WTC11 (cell line): ENCODE measurements at places on chromosomes 6 and 20. TPM values are rescaled to one million over a fixed set of nuclear protein-coding genes. Genes with fewer than 3 reads are reported as not detected.
A peak's percentile ranks its signal among the peaks of the same experiment; 100 is the strongest.

GFOD1 gene
- 5.2 to 8.5 TPM (median 5.8 TPM) in 3 replicates for total RNA-seq

LAMA2 gene
- 5.6 to 6.6 TPM (median 6.4 TPM) in 3 replicates for total RNA-seq

HLA-DOB gene
- 0.15 to 0.55 TPM (median 0.46 TPM) in 3 replicates for total RNA-seq

DNA sequence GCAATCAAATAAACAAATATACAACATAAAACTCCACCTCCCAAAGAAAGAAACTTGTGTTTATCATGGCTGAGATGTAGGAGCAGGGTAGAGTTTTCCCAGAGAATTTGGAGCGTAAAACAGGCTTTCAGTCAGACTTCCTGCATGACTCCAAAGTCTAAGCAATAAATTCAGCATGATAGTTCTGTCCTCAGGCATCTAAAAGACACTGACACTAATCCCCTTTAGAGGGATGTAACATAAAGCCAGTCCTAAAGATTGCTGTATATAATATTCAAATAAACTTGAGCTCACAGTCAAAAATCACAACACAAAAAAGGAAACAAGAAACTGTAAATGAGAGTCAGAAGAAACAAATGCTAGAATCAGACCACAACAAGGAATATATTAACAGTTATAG lies 234.4 kb downstream of the CENPW start:
- no peak for DNase-seq

- no peak for DNase-seq
These were observed 16.0 kb downstream of the TCFL5 start for GRCh38 chr20:62845416-62846160.

GRCh38 chr6:117232196-117232595 lies 33.2 kb upstream of the VGLL2 start:
- DNase-seq = no peak

- no peak for DNase-seq
These were observed 30.7 kb downstream of the ADGRG6 start for GRCh38 chr6:142332393-142333098.

DNA sequence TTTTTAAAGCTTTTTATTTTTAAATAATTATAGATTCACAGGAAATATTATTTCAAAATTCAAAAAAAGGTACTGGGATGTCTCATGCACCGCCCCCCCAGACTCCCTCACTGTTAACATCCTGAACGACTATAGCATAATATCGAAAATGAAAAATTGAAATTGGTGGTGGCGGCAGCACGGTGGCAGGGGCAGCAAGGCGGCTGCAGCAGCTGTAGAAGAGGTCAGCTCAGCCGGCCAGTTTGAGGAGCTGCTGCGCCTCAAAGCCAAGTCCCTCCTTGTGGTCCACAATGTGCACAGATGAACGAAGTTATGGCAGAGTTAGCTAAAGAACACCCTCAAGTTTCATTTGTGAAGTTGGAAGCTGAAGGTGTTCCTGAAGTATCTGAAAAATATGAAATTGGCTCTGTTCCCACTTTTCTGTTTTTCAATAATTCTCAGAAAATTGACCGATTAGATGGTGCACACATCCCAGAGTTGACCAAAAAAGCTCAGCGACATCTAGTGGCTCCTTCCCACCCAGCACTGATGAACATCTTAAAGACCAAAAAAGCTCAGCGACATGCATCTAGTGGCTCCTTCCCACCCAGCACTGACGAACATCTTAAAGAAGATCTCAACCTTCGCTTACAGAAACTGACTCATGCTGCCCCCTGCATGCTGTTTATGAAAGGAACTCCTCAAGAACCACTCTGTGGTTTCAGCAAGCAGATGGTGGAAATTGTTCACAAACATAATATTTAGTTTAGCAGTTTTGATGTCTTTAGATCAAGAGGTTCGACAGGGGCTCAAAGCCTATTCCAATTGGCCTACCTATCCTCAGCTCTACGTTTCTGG lies 100.8 kb downstream of the FAM217A start:
- peak; percentile 33 for DNase-seq

GRCh38 chr6:5540370-5540769 lies 279.1 kb downstream of the FARS2 start:
- DNase-seq = no peak

GRCh38 chr6:26221186-26221585 lies 134.0 kb downstream of the HFE start:
- no peak for DNase-seq
